ENCODE measurements at places on chromosomes 12 and 14. TPM values are rescaled to one million over a fixed set of nuclear protein-coding genes. Genes with fewer than 3 reads are reported as not detected.

Gene AICDA
- total RNA-seq, result not detected

Gene PPP1R1A
- total RNA-seq, result 58.0 TPM

Gene PSME1
- 84.3 TPM for total RNA-seq

Gene SLC17A8
- 0.17 TPM for total RNA-seq

Gene PTCSC3
- not detected for total RNA-seq

Gene DYRK2
- total RNA-seq, result 33.7 TPM

Gene APOF
- total RNA-seq, result not detected

Gene IL23A
- total RNA-seq, result 0.23 TPM

GRCh38 chr14:84749191-84749955, 780.6 kb upstream of the FLRT2 start:
- DNase-seq, result no peak

- DNase-seq, result no peak
Measured at GRCh38 chr14:104581521-104581920, 2.0 kb downstream of the C14orf180 start.

DNA sequence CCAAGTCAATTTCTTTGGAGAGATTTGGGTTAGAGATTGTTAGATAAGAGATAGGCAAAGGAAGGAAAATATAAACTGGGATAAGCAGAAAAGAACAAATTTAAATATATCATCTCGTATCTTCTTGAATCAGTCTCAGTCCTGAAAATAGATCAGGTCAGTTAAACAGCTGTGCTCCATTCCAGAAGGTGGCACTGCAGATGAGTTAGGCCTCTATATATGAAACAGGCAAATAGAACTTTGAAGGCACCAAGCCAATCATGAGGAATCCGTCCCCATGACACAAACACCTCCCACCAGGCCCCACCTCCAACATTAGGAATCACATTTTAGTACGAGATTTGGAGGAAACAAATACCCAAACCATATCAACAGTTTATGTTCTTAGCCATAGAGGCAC, 605.5 kb upstream of the USP15 start:
- DNase-seq, result no peak

DNA sequence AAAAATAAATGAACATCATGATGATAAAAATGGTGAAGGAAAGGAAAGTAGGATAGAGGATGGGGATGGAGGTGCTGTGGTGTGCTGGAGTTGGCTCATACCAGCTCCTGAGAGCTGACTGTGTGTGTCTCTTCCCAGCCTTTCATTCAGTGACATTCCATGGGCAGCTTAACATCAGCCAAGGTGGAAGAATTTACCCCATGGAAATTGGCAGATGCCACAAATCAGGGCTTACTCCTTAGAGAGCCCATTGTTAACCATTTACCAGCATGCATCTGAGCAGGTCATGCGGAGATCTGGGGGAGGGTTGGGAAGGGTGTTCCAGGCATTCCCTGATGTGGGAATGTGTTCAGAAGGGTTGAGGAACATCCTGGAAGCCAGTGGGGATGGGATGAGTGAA, 164.7 kb upstream of the MYL2 start:
- DNase-seq, result no peak

DNA sequence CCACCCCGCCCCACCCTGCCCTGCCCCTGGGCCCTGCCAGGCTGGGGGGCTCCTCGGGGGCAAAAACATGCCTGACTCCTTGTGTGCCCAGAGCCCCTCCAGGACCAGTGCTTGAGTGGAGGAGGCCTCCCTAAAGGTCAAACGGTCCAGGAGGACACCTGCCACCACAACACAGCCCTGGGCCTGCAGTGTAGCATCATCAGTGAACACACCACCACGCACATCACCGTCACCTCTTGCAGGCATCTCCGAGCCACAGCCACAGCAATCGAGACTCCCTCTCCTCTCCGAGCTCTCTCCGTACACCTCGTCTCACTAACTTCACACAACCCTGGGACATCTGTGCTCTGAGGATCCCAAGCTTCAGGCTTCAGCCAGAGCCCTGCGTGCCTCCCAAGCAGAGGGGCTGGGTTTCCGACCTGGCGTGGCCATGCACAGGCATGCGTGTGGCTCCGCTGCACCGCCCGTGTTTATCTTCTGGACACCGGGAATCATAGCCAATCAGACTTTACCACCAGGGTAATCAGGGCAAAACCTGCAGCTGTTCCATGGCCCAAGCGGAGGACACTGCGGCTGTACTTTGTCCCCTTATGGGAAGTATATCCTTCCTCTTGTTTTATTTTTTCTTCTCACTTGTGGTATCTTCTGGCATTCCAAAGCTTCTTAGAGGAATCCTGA, 6.2 kb upstream of the DIO3 start:
- no peak for DNase-seq

DNA sequence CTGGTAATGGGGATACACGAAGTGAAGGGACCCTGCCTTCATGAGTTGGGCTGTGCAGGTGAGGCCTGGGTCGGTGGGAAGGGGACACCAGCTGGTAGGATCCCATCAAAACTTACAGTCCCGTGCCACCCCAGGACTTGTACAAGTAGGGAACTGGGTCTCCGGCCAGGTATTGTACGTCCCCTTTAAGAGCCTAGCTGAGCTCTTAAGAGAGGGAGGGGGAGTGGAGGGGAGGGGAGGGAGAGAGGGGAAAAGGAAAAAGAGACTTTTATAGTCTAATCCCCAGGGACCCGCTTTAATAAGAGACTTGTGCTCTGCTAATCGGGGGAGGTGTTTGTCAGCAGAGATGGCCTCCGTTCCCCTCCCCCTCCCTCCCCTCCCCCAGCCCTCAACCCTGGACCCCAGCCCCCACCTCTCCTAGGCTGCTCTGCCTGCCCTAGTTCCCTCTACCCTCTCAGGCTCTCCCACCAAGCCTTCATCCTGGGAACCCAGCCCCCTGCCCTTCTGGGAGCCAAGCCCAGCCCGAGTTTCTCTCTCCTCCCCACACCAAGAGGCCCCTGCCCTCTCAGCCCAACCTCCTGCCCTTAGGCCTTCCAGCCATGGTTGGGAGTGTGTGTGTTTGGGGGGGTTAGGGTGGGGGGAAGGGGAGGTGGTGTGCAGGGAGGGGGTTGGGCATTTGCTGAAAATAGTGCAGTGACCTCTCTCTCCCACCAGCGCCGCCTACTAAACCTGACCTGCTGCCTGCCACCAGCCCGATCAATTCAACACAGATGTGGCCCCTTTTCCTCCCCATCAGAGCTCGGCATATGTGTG, 2.6 kb downstream of the GDF11 start:
- DNase-seq, result peak; percentile 42

DNA sequence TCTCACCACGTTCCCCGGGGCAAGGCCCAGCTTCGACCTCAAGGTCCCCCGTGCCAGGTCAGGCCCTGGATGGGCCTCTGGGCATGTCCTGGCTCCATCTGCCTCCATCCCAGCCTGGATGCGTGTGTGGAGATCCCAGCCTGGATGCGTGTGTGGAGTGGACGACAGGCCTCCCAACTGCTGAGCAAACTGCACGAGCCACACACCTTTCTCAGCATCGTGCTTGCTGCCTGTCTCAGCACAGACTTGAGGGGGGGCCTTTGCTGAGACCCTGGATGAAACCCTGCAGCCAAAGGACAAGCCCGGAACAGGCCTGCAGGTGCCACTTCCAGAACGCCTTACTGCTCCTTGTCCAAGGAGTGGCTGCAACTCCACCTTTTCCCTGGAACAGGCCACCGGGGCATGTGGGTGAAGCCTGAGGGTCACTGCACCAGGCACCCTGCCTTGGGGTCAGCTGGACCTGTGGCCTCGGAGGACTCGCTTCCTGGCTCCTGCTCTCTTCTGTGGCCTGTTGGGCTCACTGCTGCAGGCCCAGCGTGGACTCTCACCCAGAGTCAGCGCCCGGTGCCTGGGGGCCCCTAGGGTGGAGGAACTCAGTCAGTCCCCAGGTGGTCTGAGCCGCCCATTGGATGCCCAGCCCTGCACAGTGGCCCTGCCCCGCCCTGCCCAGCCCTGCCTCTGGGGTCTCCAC, 176.0 kb downstream of the KIF26A start:
- no peak for DNase-seq

DNA sequence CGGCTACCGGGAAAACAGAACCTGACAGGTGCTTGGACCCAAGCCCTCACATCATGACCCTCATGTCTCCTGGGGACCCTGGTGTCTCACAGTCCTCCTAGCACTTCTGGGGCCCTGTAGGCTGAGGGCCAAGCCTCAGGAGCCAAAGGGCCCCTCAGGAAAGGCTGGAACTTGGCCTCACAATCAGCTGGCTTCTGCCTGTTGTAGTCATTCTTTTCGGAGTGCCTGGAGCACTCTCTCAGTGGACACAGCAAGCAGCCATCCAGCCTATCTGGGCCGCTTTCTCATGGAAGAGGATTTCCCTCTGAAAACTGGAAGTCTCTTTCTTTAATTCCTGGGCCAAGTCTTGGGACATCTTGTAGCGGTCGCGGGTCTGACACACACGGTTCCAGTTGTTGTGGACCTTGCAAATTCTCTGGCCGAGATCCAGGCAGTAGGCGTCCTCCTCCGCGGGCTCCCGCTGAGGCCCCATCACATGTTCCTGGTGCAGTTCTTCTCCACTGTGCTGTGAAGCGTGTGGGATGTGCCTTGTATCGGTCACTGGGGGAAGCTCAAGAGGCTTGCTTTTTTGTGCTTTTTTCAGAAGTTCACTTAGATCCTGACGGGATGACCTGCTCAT, 169.3 kb downstream of the EMP1 start:
- peak; percentile 12 for DNase-seq

GRCh38 chr14:102323102-102323501, 3.6 kb downstream of the ZNF839 start:
- peak; percentile 43 for DNase-seq

DNA sequence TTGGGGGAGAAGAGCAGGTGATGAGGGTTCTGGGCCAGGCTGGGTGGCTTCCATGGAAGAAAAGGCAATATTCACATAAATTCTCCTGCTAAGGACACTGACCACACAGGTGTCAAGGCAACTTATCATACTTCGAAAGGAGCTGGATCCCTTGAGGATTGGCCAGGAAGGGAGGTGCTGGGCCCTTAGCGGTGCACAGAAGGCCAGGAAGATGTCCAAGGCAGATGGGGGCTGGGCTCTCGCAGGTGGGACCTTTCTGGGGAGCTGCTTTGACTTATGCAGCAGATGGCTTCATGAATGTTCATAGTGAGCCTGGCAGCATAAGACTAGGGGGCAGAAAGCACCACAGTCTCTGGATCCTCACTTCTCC, 3.9 kb downstream of the CD63 start:
- no peak for DNase-seq

GRCh38 chr12:57452937-57453509, 2.1 kb upstream of the INHBE start:
- peak; percentile 82 for DNase-seq

DNA sequence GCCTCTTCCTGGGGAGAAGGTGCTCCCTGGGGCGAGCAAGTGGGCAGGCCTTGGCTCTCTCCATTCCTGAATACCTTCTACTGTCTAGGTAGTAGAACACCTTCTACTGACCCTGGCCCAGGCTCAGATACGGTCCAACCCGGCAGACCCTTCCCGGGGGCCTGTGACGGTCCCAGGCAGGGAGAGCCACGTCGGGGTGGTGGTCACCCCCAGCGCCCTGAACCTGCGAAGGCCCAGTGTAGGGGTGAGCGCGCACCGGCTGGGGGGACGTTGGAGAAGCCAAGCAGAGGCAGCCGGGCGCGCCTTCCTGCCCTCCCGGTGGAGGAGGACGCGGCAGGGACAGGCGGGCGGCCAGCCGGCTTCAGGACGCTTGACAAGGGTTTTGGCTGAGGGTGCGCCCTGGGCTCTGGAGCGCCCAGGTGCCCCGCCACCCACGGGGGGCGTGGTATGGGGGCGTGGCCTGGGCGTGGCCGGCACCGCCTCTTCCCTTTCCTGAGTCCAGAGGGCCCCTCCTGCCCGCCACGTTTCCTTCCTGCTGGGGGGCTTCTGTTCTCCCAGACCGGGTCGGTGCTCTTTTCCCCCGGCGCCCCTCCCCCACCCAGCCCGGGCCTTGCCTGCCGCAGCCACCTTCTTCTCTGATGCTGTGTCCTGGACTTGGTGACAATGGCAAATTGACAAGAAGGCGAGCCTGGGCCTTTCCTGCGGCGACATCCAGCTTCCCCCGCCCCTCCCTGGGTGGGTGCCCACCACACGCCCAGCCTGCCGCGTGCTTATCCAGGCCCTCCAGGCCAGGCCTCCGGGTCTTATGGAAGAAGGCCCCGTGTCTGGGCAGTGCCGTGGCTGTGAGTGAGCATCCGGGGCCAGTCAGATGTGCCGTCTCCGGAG, 24.5 kb upstream of the PPP1R13B start:
- DNase-seq, result peak; percentile 85

- DNase-seq, result no peak
Measured at GRCh38 chr12:124323771-124324530, 29.1 kb downstream of the RFLNA start.

- peak; percentile 71 for DNase-seq
Measured at GRCh38 chr12:116954710-116955381, 44.1 kb downstream of the FBXW8 start.

DNA sequence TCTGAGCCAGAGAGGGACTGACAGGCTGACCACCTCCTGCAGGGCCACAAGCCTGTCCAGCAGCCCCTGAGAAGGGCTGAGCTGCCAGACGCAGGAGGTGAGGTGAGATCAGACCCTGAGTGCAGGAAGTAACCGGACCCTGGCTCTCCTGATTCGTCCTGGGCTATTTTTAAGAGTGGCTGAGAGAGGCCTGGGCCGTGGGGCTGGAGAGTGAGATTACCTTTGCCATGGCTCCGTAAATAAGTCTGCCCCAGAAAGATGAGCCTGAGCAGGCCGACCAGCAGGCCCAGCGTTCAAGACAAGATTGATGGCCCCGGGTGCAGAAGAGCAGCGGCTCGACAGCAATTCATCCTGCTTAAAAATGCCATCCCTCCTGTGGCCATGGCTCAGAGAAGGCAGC, 54.2 kb downstream of the SPTB start:
- peak; percentile 30 for DNase-seq

- DNase-seq, result no peak
Measured at GRCh38 chr12:53645165-53645564, 19.0 kb upstream of the ATF7 start.

- DNase-seq, result no peak
Measured at GRCh38 chr12:124620606-124621295, 53.3 kb upstream of the NCOR2 start.

DNA sequence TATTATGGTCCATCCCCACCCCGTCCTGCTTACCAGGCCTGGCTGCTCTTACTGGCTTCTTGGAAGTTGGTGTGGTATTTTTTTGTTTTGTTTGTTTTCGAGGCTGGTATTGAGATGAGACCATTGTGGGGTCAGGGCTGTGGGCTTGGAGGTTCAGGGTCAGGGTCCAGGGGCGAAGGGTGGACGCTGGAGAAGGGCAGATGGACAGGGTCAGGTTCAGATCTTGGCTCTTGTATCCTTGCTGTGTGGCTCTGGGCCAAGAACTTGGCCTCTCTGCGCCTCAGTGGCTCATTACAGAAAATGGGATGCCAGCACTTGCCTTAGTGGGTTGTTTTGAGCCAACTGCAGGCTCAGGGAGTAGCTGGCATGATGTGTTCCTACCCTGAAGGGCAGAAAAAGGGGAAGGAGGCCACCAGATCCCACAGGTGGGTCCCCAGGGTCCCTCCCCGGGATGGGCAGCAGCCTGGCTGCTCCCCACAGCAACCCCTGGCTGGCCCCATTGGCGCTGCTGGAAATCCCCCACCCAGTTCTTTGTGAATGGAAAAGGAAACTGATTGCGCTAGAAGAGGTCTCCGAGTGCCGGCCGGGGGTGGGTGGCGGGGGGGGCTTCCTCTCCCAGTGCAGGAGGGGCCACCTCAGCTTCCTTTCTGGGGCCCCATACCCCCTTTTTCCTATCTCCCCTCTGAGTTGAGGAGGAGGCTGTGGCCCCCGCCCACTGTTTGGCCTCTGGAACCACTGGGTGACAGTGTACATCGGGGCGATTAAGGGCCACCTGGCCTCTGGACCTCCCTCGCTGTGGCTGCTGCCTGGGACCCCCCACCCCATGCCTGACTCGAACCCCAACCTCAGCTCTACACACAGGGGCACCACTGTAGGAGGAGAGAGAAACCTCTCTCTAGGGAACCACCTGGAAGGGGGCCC, 25.0 kb downstream of the SH2B3 start:
- peak; percentile 57 for DNase-seq

Measured in heart right ventricle (tissue), 16 donors.